Activated naive CD8-positive, alpha-beta T cell treated with anti-CD3 and anti-CD28 coated beads, Interleukin-2, amount 10 ng/mL, durations not matched to agents 7 days and 5 days (primary cell): ENCODE measurements at places on chromosomes 12 and 14. TPM values are rescaled to one million over a fixed set of nuclear protein-coding genes. Genes with fewer than 3 reads are reported as not detected.

- no peak for DNase-seq
Measured at GRCh38 chr12:72296389-72296788, 24.2 kb downstream of the TRHDE start.

GRCh38 chr12:1034751-1035457, 43.9 kb downstream of the ERC1 start:
- no peak for DNase-seq

GRCh38 chr12:113298861-113299545, 35.9 kb downstream of the SLC8B1 start:
- DNase-seq: no peak

Gene CAPZA3
- total RNA-seq: not detected

GRCh38 chr14:34345718-34346465, 116.1 kb downstream of the SPTSSA start:
- DNase-seq: no peak

Gene SERPINA6
- total RNA-seq: not detected

DNA sequence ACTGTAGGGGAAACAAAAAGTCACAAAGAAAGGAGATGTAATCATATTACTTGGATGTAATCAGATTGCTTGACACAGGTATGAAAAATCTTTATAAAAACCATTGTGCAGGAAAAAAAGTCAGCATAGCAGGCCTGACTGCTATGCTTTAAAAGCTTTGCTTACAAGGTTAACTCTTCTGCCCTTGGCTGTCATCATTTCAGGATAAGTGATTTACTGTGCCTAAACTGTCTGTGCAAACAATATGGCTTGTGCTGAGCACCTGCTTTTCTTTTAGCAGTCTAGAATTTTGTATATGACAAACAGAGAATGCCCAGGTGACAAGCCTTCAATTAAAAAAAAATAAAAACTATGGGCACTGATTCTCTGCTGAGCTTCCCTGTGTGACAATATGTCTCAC, 63.8 kb upstream of the PLEKHG7 start:
- no peak for DNase-seq

GRCh38 chr12:111444925-111445725, 39.4 kb downstream of the SH2B3 start:
- DNase-seq: peak; percentile 77

GRCh38 chr12:106710143-106710893, 64.2 kb upstream of the RIC8B start:
- no peak for DNase-seq

DNA sequence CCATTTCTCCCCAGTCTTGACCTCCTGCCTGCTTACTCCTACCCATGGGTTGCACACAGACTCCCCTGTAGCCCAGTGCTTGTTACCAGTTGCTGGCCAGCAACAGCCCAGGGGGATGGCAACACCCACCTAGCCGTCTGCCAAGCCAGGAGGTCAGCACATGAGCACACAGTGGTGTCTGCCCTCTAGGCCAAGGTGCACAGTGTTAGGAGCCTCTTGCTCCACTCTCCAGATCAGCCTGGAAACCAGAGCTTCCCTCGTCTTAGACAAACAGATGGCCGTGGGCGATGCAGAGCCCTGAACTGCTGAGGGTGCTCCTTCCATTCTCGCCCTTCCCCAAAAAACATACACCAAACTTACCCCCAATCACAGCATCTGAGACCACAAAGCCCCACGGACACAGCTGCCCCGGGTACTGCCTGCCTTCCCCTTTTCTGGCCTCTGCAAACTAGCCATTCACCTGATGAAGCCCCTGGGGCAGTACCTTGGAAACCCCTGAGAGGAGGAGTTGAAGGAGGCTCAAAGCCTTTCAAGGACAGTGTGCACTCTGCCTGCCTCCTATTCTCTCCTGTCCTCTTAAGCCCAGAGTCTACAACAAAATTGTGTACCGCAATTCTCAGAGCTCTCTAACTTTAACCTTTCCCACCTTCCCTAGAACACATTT, 1.0 kb upstream of the GPD1 start:
- DNase-seq: no peak

GRCh38 chr14:101078892-101079221, 175.3 kb upstream of the RTL1 start:
- no peak for DNase-seq

Gene SDR9C7
- not detected for total RNA-seq

DNA sequence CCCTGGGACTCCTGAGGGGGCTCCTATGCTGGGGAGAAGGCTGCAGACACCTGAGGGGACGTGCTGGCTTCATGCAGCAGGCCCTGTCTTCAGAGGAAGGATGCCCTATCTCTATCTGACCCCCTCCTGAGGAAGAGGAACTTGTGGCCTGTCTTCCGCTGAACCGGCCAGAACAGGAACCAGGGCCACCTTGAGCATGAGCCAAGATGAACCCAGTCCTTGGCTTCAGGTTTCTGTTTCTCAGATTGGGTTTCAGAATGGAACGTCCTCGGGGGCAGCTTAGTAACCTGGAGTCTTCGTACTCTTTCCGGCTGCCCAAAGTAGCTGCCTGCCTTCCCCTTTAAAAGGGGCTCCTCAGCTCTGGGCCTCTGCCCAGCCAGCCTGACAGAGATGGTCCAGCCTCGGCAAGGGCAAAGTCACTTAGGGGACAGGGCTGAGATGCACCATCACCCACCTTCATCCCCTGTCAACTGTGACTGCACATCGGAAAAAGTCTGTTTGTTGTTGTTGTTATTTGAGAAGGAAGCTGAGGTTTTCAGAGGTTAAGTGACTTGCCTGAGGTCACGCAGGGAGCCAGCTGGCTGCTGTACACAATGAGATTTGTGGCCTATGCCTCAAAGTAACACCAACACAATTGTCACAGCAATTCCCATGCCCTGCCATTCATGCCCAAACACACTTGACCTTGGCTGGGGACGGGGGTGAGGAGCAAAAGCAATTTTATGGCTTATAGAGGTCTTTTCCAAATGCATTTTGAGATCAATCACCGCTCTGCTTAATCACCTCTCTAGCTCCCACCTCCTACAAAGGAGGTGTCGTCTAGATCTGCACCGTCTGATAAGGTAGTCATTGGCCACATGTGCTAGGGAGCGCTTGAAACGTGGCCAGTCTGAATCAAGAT, 13.4 kb downstream of the ASB2 start:
- peak; percentile 71 for DNase-seq

DNA sequence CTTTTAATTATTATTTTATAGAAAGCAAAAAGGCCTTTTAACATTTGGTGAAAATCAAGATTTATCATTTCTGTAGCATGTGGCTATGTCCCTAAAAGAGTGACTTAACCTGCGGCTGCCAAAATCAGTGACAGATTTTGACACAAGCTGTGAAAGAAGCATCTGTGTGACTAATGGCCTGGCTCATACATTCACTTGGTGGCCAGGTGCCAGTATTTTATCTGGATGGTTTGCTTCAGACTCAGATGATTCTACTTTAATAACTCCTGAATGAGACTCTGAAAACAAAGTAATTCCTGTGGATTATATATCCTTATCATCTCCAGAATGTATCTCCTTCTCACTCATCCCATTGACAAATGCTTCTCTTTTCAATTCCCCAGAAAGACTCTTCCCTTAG, 103.0 kb downstream of the FSCB start:
- no peak for DNase-seq

Gene MMP17
- 0.36 TPM for total RNA-seq

DNA sequence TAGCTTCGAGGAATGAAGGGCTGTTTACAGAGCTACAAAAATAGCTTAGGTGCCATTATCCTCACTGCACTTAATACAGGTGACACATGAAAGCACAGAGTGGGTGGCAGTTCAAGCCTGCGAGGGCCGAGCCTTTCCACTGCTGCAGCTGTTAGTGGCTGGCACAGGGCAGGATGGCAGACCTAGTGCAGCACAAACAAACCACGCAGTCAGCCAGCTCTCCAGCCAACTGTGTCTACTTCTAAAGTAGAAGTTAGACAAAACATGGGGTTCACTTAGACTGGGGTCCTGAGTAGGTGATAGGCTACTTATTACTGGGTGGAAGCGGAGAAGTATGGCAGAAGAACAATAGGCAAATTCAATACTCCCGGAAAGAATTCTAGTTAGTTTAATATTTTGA, 95.4 kb downstream of the DUSP16 start:
- no peak for DNase-seq

Gene INSM2
- total RNA-seq: not detected

Gene LRRC43
- total RNA-seq: 0.50 TPM

Gene COCH
- total RNA-seq: 2.2 TPM

DNA sequence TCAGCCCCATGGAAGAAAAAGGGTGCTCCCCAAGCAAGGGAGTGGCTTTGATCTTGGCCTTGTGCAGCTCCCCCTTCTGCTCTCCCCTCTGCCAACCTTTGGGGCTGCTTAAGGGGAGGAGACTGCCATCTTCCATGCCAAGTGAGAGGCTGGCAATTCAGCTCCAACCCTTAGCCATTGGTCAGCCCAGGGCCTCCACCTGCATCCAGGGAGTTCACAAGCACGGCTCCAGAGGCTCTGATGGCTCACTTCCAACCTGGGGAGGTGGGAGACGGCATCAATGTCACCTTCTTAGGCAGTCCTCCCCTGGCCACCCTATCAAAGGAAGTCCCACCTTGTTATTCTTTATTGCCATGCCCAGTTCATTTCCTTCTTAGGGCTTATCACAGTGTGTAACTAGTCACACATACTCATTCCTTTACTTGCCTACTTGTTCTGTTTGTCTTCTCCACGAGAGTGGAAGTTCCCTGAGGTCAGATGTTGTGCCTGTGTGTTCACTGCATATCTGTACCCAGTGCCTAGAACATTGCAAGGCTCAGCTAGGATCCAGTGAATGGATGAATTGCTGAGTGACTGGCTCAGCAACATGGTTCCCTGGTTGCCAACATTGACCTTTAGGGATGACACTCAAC, 5.0 kb downstream of the HDAC7 start:
- DNase-seq: no peak

DNA sequence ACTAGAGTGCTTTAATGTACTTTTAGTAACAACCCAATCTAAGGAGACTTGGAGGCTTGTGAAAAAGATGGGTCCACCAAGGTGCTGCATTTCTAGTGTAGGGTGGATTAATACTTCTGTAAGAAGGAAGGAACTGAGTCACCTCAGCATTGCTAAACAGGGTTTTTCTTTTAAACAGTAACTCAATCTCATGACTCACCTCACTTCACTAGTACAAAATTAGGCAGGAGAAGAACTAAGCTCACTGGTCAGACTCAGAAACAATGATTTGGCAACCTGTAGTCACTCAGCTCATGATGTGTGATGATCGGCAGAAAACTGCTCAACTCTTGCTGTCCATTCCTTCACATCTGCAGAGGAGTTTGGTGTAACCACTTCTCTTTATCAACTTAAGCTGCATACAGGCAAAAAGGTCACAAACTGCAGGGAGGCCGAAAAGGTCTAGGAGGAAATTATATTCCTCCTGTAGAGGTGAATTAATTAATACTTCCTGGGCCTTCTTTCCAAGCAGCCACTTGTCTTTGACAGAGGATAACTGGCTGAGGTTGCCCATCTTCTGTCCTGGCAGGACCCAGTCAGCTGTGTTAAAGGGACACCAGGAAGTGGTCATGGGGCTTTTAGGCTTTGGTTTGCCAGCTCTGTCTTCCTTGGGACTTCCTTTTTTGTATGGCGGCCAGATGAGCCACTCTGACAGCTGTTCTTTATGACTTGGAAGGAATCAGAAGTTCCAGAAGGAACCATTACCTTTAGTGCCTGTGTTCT, 466.9 kb downstream of the FUT8 start:
- DNase-seq: no peak

- DNase-seq: no peak
Measured at GRCh38 chr14:105026802-105027563, 6.1 kb upstream of the CDCA4 start.

- DNase-seq: peak; percentile 96
Measured at GRCh38 chr12:69157023-69157655, 82.2 kb upstream of the CPSF6 start.

- peak; percentile 75 for DNase-seq
Measured at GRCh38 chr12:4153343-4153892, 120.1 kb upstream of the CCND2 start.

Gene BCL2L14
- total RNA-seq: 4.9 TPM

Gene NTN4
- 0.08 TPM for total RNA-seq

DNA sequence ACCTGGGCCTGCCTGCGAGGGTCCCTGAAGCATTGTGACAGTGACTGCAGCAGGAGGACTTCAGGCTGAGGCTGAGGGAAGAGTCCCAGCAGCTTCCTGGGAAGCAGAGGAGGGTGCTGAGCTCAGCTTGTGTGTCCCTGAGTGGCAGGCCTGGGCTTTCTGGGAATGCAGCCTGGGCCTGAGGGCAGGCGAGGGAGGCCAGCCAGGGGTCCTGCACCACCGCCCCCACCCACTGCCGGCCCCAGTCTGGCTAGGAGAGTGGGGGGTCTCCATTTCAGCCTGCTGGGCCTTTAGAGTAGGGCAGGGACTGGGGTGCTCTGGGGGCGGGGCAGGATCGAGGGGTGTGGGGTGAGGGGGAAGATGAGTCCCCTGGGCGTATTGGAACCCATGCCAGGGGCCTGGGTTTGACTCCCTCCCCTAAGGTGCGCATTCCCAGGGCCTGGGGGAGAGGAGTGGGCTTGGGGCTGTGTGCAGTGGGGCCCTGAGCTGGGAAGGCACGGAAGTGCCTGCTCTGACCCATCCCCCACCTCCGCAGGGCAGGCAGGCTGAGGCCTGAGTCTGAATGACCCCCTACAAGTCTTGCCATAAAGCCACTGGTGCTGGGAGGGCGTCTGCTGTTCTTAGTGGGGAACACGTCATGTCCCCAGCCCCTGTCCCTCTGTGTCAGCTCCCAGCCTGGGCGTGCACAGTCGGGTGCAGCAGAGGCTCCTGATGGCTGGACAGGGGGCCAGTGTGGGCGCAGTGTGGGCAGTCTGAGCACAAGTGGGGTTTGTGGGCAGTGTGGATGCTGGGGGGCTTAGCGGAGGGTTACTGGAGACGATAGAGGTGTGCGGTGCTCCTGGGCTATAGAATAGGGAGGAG, 46.4 kb downstream of the KRT80 start:
- DNase-seq: no peak

Gene NFE2
- total RNA-seq: not detected

- DNase-seq: no peak
Measured at GRCh38 chr12:117494833-117495655, 133.6 kb upstream of the NOS1 start.

Gene SOAT2
- total RNA-seq: 10.4 TPM

- DNase-seq: peak; percentile 68
Measured at GRCh38 chr14:99946652-99947489, 118.4 kb upstream of the EVL start.

DNA sequence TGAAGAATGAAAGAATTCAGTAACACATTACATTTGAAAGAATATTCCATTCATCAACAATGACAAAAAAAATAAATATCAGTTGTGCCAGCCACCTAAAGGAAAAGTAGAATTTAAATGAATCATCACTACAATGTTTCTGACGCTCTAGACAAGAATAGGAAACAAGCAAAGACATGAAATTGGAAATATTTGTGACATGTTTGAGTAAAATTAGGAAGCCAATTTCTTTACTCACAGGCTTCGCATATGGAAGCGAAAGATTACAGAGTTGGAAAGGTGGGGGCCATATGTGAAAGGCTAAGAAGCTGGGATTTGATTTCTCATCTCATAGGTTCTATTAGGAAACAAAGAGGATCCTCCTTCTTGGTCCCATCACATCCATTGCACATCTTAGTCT, 279.0 kb downstream of the IPO8 start:
- DNase-seq: no peak

Gene P2RX2
- not detected for total RNA-seq

Gene DNAAF2
- total RNA-seq: 8.0 TPM
